ENCODE measurements at places on chromosomes 16 and 17.

GRCh38 chr17:31425282-31426040, 34.0 kb downstream of the RAB11FIP4 start:
- no peak for DNase-seq

DNA sequence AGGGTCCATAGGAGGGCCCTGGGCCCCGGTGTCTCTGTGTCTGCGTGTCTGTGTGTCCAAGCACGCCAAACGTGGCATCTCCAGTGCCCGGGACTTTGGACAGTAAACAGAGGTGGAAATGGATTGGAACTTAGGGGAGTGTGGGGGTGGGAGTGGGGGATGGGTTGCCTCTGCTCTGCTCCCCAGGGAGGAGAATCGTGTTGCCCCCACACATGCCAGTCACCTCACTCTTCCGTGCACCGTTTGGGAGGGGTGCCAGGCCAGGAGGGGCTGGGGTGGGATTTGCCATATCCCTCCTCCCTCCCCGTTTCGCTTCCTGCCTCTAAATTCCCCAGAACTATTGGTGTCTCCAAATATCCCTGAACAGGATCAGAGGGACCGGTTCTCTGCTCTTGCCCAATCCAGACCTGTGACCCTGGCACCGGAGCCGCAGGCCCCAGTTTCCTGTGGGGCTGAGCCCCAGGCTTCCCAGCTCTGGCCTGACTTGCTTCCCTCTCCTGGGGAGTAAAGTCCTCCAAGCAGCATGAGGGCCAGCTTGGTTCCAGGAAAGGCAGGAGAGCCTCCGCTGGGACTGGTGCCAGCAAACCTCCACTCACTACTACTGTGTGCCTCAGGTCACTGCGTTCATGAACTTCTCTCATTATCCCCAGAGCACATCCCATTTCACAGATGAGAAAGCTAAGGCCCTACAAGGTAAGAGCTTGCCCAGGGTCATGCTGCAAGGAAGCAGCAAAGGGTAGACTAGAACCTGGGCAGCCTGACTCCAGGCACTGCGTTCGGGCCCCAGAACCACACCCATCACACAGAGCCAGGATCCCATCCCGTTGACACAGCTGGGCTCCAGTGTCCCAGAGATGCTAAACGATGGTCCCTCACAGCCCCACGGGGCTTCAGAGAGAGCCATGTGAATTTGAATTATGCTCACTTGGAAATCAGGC, at the start of gene ASGR1:
TSS of gene ASGR1 (minus strand) at position 54 of the 938 bp plus-strand sequence. CDS start 807 bp downstream, outside the sequence.
- DNase-seq: no peak

GRCh38 chr17:83180264-83180995, 101.0 kb downstream of the METRNL start:
- no peak for DNase-seq

GRCh38 chr17:48816774-48817590, at the start of gene TTLL6:
Gene TTLL6 (minus strand): TSS chr17:48817229. CDS start chr17:48817072, 157 bp downstream.
- no peak for DNase-seq

GRCh38 chr17:72034000-72034399, 86.8 kb upstream of the SOX9 start:
- DNase-seq: no peak

All from AG09309 (cell line).